ENCODE measurements at places on chromosomes 5 and 9.

GRCh38 chr5:146079695-146080373, 25.5 kb downstream of the PLAC8L1 start:
- DNase-seq = no peak

GRCh38 chr9:128786681-128787601, at the start of gene TBC1D13:
Gene TBC1D13 (plus strand): TSS chr9:128787253. CDS start chr9:128787354, 101 bp downstream.
- peak; percentile 63 for DNase-seq

DNA sequence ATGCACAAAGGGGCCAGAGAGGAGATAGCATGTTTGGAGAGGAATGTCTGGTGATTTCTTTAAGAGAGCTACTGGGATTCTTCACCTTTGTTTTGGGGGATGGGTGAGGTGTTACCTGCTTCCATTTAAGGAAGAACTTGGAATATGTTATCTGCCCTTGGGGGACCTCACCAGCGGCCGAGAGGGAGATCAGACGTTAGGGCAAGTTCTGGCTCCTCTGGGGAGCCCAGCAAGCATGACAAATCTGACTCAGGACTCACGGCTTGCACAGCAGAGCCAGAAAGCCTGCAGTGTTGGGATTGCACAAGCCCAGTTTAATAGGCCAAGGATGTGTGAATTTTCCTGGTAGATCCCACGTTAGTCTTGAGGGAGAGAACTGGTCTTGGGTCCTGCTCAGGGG, 40.3 kb downstream of the SLC28A3 start:
- no peak for DNase-seq

DNA sequence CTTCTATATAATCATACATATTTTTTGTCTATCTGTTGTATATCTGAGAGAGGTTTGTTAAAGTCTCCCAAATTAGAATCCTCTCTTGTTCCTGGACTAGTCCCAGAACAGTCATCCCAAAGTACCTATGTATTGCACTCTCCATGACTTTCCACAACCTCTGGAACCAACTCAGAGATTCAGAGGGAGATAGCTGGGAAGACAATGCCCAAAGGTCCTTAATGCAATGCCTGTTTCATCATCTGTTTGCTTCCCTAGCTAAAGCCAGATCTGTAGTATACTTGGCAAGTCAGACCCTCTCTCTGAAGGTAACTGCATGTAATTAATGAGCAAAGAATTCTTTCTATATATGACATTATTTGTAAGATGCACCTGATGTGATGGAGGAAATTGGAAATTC, 89.4 kb downstream of the ZNF474 start:
- no peak for DNase-seq

DNA sequence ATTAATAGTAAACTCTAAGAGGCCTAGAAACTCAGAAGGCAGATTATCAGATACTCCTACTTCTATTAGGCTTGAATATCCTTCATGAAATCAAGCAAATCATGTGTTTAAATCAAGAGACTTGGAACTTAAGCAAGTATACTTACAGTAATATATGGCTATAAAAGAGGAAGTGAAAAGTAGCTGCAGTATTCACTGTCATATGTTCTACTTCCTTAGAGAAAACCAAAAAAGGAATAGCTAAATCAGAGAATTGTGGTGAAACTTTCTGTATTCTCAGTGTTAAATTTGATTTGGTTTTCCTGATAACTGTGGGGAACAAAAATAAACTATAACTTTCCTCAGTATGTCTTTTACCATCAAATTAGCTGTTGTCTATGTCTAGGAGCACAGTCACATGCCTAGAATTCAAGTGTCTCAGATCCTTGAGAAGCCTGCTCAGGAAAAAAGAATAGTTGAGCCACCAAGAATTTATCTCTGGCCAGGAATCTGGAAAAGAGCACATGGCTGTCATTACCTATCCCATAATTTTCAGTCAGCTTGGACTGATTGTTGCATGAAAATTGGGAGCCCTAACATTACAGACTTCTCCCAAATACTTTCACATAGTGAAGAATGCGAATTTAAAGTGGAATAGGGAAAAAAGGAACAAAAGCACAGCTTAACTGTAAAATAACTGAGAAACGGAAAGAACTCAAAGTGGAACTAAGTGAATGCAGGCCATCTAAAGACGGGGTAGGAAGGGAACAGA, 1.7 kb downstream of the FKBP15 start:
- no peak for DNase-seq

DNA sequence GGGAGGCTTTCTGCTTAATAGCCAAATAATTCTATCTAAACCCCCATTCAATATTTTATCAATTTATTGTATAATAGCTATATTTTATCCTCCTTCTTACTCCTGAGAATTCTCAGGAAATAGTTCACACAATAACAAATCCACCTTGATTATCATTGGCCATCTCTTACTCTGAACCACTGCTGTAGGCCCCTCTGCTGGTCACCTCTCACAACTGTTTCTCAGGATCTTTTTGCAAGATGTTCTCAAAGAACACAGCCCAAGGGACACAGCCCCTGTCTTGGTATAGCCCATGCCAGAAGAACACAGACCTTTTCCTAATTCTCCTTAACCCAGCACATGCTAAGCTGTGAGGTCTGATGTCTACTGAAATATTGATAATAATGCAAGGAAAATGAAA, 74.9 kb upstream of the HTR4 start:
- no peak for DNase-seq

- no peak for DNase-seq
These were observed 43.7 kb upstream of the SLIT3 start for GRCh38 chr5:169344629-169345028.

- DNase-seq = no peak
These were observed 82.6 kb downstream of the AOPEP start for GRCh38 chr9:94808926-94809700.

DNA sequence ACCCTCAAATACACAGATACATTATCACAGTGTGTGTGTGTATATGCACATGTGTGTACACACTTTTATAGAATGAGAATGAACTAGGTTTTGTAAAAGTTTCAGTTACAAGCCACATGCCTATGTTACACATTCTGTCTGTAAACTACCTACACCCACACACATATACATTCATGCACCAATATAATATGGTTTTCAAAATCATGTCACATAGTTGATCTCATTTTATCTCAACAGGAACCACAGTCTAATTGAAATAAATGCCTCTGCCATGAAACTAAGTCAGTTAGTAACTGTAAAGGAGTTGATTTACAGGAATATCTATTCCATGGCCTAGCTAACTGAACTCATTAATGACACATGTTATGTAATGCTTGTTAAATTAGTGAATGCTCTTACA, 646.6 kb downstream of the PDE4D start:
- DNase-seq = no peak

DNA sequence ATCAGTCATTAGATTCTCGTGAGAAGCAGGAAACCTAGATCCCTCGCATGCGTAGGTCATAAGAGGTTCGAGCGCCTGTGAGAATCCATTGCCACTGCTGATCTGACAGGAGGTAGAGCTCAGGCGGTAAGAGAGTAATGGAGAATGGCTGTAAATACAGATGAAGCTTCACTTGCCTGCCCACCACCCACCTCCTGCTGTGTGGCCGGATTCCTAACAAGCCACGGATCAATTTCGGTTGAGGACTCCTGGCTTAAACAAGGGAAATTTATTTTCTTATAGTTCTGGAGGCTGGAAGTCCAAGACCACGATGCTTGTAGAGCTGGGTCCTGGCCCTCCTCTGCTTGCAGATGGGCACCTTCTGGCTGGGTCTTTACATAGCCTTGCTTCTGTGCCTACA, 200.4 kb downstream of the PCSK5 start:
- no peak for DNase-seq

DNA sequence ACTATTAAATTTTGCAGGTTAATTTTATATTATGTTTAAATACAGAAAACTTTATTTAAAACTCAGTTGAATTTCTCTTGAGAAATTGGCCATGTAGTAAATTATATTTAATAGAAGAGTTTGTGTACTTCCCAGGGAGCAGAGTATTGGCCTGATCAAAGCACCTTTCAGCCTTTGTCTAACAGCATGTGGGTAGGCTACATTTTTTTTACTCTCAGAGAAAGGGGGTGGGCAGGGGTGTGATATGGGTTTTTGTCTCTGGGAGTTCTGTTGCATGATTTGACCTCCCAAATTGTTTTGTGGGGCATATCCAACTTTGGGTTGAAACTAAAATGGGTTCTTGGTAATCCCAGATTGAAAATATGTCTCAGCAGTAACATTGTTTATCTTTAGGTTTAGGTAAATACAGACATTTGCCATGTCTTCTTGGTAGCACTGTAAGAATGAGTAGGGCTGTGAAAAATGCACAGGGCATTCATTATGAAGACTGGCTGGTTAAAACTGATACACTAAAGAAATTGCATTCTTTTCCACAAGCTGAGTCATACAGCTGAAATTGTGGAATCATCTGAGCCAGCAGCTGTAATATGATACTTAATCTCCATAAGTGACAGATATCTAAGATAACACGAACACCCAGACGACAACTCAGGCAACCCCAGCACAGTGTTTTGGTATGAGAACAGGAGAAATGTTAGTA, 75.4 kb upstream of the CDKN2B start:
- DNase-seq = no peak

- no peak for DNase-seq
These were observed 454.1 kb downstream of the ARHGEF28 start for GRCh38 chr5:74079971-74080556.

DNA sequence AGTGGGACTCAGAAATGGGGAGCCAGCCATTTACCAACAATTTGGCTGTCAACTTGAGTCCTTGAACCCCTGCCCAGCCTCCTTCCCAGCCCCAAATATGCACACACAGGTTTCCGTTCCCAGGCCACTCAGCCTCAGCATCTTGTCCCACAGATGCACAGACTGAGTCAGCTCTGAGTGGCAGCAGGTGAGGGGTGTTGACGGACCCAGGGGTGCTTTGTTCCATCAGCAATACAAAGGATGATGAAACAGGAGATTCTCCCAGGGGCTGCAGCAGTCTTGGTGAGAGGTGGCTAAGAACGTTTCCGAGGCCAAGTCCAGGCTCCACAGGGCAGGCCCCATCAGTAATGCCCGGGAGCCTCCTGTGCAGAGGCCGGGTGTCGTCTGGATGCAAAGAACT, 4.9 kb upstream of the OLFM1 start:
- no peak for DNase-seq

- no peak for DNase-seq
These were observed 24.7 kb downstream of the DEPDC1B start for GRCh38 chr5:60675286-60675685.

- no peak for DNase-seq
These were observed 3.2 kb upstream of the ANKHD1 start for GRCh38 chr5:140398379-140398811.

DNA sequence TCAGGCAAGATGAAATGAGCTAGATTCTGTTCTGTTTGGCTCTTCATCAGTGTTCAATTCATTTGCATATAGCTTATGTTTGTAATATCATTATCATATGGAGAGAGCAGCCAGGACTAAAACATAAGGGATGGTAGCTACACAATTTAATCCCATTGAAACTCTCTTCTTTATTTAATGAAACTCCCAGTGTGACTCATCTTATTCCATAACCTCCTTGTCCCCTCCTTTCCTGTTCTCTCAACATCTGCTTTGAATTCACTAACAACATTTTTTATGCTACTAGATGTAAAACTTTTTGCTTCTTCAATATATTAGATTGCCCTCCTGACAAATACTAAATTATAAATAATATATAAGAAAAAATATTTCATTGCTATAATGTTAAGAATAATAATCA, 1823.4 kb downstream of the MAT2B start:
- DNase-seq = peak; percentile 8

DNA sequence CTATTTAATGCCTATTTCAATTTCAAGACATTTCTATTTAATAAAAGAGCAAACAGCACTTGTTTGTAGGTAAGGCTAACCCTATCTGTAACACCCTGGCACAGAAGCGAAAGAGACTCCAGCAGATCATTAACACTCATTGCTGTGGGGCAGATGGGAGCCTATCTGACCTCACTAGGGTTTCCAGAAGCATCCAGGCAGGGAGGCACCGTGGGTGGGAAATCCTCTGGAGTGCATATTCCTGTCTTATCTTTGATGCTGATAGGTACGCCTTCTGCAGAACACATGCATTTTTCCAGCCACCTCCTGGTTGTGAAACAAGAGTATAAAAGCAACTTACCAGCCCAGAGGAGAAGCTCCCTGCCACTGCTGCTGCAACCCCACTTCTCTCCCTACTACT, 233.7 kb downstream of the GLIS3 start:
- no peak for DNase-seq

- no peak for DNase-seq
These were observed 298.0 kb upstream of the PIK3R1 start for GRCh38 chr5:67917561-67917960.

- DNase-seq = peak; percentile 76
These were observed at the start of gene SLC22A5 for GRCh38 chr5:132369474-132370180. Gene SLC22A5 (plus strand): TSS chr5:132369710. CDS start chr5:132369973, 263 bp downstream.

GRCh38 chr9:34454571-34455065, 3.8 kb downstream of the FAM219A start:
- DNase-seq = no peak

DNA sequence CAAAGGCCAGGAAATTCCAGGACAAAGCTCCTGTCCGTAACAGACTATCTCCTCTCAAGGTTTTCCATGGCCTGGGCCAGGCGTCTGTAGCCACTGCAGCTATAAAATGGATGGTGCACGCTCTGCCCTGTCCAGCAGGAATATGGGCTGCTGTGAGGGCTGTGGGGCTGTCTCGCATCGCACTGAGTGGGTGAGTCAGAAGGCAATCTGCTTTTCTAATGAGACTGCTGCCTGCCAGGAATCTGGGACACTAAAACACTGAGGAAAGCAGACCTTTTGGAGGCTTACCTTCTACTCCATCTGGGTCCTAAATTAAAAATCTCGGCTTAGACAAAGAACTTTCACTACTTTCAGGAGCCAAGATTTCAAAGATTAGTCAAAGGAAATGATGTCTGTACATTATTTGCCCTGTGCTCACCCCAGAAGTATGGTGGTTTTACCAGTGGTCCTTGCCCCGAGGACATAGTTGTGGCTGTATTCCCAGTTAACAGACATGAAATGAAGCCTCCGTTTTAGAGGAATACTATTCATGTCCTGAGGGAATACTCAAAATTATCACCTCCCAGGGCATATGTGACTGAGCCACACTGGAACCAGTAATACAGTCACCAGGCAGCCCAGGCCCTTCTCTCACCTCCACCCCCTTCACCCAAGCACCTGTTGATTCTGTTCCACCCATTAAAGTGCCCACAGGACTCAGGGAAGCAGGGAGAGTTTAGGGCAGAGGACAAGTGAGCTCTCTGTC, 56.4 kb downstream of the PFDN1 start:
- peak; percentile 55 for DNase-seq

GRCh38 chr5:56426693-56427092, 193.6 kb upstream of the ANKRD55 start:
- DNase-seq = no peak

GRCh38 chr5:3142261-3143027, 391.0 kb upstream of the IRX2 start:
- DNase-seq = no peak

GRCh38 chr5:170404398-170404797, 15.2 kb upstream of the KCNMB1 start:
- DNase-seq = no peak

GRCh38 chr9:36781533-36781932, 208.8 kb downstream of the MELK start:
- no peak for DNase-seq

- no peak for DNase-seq
These were observed 100.3 kb downstream of the ENTREP1 start for GRCh38 chr9:69425136-69425801.

GRCh38 chr5:52771343-52772039, 16.2 kb upstream of the ITGA1 start:
- no peak for DNase-seq

- DNase-seq = no peak
These were observed 19.3 kb upstream of the LOX start for GRCh38 chr5:122097391-122097790.
